ENCODE measurements at places on chromosomes 7 and 10.

DNA sequence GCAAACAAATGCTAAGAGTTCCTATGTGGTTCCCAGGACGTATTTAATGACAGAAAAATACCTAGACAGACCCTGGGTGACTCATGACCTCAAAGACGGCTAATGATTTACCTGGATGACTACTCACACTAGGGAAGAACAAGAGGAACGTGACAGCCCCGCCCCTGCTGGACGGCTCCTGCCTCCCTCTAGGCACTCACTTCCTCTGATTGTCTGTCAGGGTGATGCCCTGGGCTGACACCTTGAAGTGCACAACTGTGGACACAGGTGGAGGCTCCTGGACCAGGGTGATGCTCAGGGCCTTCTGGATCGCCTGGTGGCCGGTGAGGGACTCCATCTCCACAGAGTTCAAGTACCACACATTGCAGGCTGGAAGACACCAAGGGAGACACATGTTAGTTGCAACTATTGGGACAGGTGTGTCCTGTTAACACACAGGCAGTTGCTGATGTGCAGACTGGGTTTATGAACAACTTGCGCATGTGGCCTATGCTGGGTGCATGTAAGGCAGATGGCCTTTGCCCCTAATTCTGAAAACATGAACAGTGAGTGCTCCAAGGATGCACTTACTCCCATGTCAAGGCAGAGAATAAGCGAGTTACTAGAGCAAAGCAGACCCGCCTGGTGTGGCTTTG lies 298.3 kb downstream of the TNS3 start:
- DNase-seq = no peak

- DNase-seq = no peak
Observed at GRCh38 chr7:81478664-81479063, 291.2 kb downstream of the HGF start.

GRCh38 chr10:65176994-65177393 lies 1655.8 kb downstream of the REEP3 start:
- DNase-seq = no peak

DNA sequence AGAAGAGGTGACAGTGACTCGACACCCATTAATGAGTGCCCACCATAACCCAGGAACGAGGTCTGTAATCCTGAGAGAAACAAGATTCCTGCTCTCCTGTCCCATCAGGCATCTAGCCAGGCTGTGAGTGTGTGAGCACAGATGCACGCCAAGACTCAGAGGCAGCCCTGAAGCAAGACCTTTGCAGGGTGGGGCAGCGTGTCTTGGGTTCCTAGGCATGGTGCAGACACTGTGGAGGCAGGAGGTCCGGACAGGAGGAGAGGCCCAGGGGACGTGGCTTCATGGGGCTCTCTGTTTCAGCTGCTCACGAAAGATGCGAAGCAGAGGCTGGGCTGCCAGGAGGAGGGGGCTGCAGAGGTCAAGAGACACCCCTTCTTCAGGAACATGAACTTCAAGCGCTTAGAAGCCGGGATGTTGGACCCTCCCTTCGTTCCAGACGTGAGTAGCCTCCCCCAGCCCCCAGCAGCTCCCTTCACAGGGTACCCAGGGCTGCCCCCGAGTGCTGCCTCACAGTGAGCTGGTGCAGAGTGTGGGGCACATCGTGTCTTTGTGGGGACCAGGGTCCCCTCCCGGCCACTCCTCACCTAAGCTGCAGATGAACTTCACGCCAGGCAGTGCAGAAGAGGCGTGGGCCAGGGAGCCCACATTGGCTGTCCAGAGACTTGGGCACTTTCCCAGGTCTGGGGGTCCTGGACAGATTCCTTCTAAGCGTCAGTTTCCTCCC lies 94.5 kb downstream of the RGS10 start:
- no peak for DNase-seq

GRCh38 chr7:158616050-158616449 lies 28.4 kb upstream of the PTPRN2 start:
- no peak for DNase-seq

GRCh38 chr10:72460284-72460876 lies 105.7 kb upstream of the DNAJB12 start:
- no peak for DNase-seq

- no peak for DNase-seq
Observed at GRCh38 chr10:71331736-71332135, 12.7 kb downstream of the SLC29A3 start.

- DNase-seq = no peak
Observed at GRCh38 chr7:5375925-5376324, 47.7 kb downstream of the TNRC18 start.

DNA sequence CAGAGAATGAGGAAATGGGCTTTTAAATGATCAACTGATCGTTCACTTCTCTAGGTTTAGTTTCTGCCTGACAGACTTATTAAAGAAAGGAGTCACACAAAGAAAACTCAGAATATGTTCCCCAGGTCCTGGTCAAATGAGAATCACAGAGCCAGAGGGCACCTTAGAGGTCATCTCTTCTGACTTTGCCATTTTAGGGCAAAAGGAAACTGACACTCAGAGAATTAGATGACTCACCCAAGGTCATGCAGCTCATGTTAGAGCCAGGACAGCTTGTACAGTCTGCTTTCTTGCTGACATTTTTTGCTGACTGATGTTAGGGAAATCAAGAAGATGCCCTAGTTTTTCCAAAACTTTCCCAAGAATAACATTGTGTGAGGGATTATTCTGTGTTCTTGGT lies 312.7 kb upstream of the SP8 start:
- DNase-seq = no peak

- DNase-seq = no peak
Observed at GRCh38 chr7:70097645-70098044, 499.4 kb downstream of the AUTS2 start.

GRCh38 chr10:55628260-55628701 lies 732.8 kb downstream of the ZWINT start:
- no peak for DNase-seq

GRCh38 chr7:158779061-158780000 lies 50.0 kb downstream of the ESYT2 start:
- DNase-seq = no peak

DNA sequence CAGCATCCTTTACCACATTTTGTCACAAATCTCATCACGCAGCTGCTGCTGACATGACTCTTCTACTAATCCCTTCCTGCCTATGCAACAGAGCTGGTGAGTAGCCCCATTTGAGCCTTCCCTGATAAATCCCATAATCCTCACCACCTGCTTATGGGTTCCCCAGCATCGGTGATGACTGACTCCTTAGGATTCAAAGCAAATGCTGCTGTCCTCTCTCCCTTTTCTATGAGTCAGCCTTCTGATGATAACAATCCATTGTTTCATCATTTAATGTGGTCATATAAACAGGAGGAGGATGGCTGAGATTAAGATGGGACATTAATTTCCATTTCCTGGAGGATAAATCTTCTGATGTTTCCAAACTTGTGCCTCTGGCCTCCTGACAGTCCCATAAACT lies 73.4 kb downstream of the SORCS1 start:
- DNase-seq = no peak
